T-cell (primary cell): ENCODE measurements at places on chromosomes 16 and 17. TPM values are rescaled to one million over a fixed set of nuclear protein-coding genes. Genes with fewer than 3 reads are reported as not detected.
A peak's percentile ranks its signal among the peaks of the same experiment; 100 is the strongest.

RBFOX1 gene
- not detected for total RNA-seq

- H3K27me3 ChIP-seq = no peaks in the 10 kb centered on the region
- peaks cover 22% of the 10 kb centered on the region for H3K36me3 ChIP-seq
- DNase-seq = no peak
- no peak overlapping the region for H3K4me3 ChIP-seq
These were observed 55.3 kb downstream of the MYO18A start for GRCh38 chr17:29124925-29125273.

DNA sequence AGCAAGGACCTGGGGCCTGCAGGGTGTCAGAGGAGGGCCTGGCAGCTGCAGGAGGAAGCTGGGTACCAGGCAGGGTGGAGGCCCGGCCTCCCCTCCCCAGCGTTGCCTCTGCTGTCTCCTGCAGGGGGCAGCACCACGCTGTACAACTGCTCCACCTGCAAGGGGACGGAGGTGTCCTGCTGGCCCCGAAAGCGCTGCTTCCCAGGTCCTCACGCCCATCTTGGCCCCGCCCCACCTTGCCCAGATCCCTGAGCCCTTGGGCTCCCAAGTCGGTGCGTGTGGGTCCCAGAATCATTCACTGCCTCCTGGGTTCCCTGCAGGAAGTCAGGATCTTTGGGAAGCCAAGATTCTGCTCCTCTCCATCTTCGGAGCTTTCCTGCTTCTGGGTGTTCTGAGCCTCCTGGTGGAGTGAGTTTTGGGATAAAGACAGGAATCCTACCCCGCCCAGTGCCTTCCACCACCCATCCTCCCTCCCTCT is 1.2 kb downstream of the TMEM95 start:
- H3K4me1 ChIP-seq = peaks cover 4% of the 10 kb centered on the region
- no peaks in the 10 kb centered on the region for H3K27me3 ChIP-seq
- DNase-seq = peak; percentile 74

DNA sequence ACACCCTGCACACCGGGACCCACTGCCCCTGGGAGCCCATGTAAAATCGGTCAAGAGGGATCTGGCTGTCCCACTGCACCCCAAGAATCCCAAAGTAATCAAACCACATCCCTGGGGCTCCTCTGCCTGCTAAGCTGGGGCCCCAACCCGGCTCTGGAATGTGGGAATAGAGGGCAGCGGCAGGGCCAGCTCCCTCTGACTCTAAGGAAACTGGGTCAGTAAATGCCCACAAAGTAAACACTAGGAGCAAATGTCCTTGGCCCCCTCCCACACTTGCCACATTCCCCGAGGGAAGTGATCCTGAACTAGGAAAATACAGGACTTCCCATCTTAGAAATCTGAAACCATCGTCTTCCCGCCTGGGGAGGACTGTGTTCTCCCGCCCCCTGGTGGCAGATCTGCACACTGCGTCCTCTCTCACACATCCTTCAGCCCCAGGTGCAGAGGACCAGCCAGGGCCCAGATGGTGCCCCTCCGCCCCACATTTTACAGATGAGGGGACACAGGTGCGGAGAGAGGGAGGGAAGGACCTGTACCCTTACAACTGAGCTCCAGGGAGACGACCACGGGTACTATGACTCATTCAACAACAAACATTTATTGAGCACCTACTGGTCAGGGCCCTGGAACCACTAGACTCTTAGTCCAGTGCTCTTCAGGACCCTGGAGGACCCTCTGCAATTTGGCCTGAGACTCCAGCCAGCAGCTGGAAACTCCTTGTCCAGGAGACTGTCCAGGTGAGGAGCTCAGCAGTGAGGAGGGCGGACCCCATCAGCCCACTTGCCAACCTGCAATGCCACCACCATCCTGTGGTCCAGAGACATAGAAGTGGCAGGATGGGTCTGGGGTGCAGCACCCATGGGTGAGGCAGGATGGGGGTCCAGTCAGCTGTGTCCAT is 10.1 kb downstream of the P3H4 start:
- no peaks in the 10 kb centered on the region for H3K27me3 ChIP-seq
- peak; percentile 72 for DNase-seq
- no peak overlapping the region for H3K27ac ChIP-seq
- H3K4me3 ChIP-seq = no peak overlapping the region

DNA sequence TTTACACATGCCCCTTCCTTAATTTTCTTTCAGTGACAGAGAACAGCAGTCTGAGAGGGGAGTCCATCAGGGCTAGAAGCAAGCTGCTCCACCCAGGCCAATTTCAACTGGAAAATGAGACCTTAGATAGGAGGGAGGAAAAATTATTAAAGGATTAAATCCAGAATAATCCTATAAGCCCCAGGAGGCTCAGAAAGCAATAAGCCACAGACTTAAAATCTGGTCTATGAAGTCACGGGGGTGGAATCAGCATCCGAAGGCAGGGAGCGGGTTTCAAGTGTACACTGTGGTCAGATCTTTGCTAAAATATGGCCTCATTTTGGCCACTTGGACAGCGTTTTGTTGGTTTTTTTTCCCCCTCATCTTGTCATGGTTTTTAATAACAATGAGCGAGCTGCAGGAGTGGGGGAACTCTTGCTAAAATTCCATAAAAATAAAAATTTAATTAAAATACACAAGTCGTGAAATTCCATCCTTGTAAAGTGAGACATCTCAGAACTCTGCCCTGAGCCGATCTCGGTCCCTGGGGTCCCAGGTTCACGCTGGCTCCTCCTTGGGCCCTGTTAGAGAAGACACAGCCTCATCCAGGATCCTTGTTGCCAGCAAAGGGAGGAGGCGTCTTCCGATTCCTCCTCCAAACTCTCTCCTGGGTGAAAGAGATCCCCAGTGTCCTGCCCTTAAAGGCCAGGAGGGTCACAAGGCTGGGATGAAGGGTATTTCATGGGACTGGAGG is 51.6 kb upstream of the ETV4 start:
- no peak for DNase-seq
- no peak overlapping the region for H3K27ac ChIP-seq
- no peaks in the 10 kb centered on the region for H3K4me1 ChIP-seq

DNA sequence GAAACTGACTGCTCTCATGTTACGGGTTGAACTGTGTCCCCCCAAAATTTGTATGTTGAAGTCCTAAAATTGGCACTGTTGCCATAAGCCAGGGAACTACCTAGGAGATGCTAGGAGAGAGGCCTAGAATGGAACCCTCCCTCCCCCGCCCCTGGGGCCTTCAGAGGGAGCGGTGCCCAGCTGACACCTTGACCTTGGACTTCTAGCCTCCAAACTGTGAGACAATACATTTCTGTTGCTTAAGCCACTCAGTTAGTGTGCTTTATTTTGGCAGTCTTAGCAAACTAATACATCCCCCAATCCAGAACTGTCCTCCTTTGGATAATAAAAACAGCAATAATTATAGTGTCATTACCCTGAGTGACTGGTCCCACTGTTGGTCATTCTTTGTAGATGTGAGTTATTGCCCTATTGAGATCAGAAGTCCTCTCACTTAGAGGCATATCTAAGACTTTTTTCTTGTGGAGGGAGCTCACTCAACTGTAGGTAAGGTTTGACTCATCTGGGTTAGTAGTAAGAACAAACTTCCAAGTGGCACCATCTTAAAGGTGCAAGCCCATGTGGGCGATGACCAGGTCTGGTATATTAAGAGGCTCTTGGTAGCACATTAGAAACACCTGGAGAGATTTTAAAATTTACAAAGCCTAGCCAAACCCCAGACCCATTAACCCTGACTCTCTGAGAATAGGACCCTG is 93.0 kb upstream of the HLF start:
- no peak for DNase-seq
- no peaks in the 10 kb centered on the region for H3K27me3 ChIP-seq
- H3K36me3 ChIP-seq = no peaks in the 10 kb centered on the region
- no peak overlapping the region for H3K4me3 ChIP-seq
- H3K4me1 ChIP-seq = no peaks in the 10 kb centered on the region
- H3K27ac ChIP-seq = no peak overlapping the region

- H3K27me3 ChIP-seq = peaks cover 2% of the 10 kb centered on the region
- H3K4me1 ChIP-seq = peaks cover 2% of the 10 kb centered on the region
- no peak for DNase-seq
- H3K36me3 ChIP-seq = no peaks in the 10 kb centered on the region
- no peak overlapping the region for H3K4me3 ChIP-seq
These were observed 51.8 kb downstream of the PIMREG start for GRCh38 chr17:6496116-6496481.
